ENCODE measurements at places on chromosomes 2 and 18.

DNA sequence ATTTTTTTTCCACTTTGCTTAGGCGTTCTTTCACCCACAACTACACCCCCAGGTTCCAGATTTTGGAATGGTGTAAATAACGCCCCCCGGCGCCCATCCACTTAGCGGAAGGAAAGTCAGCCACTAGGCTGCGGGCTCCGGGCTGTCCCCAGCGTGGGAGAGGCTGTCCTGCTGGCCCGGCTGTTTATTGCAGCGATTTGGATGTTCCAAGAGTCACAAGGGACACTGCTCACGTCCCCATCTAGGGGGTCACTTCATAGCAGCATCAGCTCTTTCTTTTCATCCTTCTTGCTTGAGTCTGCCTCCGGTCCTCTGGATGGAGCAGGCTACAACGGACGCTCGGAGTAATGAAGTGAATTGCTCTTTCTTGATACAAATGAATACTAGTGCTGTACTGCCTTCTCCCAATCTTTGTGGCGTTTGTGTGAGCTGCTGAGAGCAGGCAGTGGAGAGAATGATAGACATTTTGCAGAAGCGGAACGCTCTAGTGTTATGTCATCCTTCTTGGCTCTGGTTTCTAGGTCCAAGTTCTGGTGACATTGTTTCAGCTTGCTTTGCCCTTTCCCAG lies 50.7 kb upstream of the PAIP2B start:
- peak; percentile 87 for DNase-seq

DNA sequence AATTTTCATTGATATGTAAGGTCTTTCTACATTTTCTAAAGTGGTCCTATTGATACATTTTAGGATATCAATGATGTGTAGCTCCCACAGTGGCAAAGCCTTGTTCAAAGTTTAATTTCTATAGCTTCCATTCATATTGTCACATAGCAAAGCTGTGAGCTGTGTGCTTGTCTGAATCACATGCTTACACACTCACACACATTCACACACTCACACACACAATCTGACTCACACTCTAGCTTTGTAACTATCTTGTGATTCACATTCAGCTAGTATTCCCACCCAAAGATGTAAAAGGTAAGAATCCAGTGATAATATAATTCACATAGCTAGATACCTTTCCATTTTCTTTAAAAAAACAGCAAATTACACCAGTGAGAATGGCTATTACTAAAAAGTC lies 58.7 kb downstream of the MAPRE2 start:
- no peak for DNase-seq

DNA sequence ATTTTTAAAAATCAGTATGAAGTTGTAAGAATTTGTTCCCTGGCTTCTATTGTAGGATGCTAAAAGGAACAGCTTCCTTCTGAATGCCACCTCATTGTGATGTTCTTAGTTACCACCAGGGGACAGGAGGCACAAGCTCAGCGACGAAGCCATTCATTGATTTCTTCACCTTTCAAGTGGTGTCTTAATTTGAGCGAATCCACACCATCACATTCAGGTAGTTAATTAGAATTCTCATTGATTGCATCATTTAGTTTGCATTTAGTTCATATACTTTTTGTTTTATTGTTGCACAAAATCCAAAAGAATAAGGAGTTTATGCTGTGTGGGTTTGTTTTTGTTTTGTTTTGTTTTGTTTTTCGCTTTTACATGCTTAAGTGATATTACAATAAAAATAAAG lies 23.1 kb downstream of the CYP27C1 start:
- peak; percentile 80 for DNase-seq

GRCh38 chr18:54983791-54984190 lies 24.5 kb upstream of the CCDC68 start:
- no peak for DNase-seq

DNA sequence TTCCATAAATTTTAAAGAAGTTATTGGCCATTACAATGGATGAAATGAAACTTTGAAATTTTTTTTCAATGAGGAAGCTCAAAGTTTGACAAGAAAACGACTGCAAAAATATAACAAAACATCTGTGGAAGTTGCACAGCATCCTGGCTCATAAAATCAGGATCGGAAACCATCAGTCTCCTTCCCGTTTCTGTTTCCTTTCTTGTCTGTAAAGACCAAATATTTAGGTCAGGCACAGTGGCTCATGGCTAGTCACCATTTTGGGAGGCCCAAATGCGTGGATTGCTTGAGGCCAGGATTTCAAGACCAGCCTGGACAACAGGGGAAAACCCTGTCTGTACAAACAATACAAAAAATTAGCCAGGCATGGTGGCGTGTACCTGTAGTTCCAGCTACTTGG lies 27.6 kb upstream of the SSB start:
- DNase-seq: no peak

DNA sequence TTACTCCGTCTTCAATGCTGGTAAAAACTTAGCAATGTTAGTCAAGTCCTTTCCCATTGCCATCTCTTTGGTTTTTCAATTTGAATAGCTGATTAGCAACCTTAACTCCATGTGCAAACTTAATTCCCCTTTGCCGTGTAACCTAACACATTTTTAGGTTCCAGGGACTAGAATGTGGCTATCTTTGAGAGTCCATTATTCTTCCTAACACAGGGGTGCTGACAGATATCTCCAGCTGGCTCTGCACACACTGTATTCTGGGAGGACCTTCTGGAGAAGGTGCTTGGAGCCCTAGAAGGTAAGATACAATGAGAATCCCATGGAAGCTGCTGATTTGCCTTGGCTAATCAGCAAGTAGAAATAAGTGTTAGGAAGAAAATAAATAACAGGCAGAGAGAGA lies 104.6 kb upstream of the STON1 start:
- DNase-seq: no peak

DNA sequence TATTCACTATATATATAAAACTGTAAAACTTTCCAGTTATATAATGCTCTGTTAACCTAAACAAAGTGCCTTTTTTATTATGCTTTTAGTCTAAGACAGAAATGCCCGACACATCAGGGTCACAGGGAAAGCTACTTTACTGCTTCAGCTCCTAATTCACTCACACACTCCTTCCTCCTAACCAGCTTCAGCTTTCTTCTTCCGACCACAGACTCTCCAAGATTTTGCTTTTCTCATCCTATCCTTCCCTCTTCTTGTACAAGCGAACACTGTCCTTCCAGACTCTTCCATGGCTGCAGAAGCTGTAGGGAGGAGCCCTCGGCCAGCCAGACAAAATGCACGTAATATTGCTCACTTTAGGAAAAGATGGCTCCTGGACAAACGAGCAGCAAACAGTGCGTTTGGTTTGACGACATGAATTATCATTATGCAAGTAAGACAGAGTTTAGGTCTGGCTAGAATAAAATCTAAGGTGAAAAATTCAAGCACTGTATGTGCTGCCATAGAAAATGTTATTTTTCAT lies 47.5 kb upstream of the HNRNPA3 start:
- DNase-seq: peak; percentile 36

GRCh38 chr18:3458952-3459853 lies 9.2 kb downstream of the TGIF1 start:
- DNase-seq: no peak

- DNase-seq: no peak
These were observed 13.4 kb upstream of the WDR75 start for GRCh38 chr2:189427872-189428271.

- DNase-seq: no peak
These were observed 147.2 kb upstream of the CCDC68 start for GRCh38 chr18:55106466-55106865.

DNA sequence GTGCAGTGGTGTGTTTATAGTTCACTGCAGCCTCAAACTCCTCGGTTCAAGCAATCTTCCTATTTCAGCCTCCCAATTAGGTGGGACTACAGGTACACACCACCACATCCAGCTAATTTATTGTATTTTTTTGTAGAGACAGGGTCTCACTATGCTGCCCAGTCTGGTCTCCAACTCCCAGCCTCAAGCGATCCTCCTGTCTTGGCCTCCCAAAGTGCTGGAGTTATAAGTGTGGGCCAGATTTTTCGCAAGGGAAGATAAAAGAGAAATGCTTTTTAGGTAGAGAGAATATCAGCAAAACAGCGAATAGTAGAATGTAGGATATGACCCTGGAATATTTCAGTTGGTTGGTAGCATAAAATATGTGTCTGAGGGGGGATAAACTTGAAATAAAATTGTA lies 4.3 kb downstream of the DDX1 start:
- DNase-seq: no peak

GRCh38 chr18:78984941-78985784 lies 5.5 kb downstream of the SALL3 start:
- DNase-seq: peak; percentile 58

DNA sequence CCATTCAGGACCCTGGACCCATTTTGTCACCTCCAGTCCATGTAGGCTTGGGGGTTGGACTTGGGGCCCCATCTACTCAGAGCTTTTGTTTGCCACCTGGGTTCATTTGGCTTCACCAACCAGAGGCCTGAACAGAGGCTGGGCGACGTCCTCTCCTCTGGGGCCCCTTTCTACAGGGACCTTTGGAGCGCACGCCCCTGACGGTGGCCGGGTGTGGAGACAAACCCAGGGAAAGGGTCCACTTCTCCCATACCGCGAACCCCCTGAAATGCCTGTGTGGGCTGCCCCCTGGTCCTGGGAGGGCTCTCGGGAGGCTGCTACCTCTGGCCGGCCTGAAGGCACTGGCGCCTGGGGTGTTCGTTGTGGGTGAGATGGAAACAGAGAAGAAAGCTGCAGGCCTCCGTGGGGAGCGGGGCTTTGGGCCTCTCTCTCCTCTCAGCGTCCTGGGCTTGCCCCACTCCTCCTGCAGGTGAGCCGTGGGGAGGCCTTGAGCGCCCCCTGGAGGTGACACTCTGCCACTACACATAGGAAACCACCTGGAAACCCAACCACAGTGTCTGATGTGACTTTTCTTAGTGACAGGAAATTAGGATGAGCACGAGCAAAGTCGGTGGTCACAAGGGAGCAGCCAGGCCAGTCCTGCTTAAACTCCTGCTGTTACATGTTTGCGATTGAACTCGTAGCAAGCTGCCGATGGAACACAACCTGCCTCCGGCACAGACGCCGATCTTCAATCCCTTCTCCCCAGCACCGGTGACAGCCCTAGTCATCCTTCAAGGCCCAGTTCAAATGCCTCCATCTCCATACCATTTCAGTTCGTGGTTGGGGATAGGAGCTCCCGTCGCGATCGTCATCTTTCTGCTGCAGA lies 12.0 kb upstream of the NTSR2 start:
- peak; percentile 80 for DNase-seq

GRCh38 chr2:202023904-202024266 lies 9.8 kb upstream of the FZD7 start:
- DNase-seq: no peak

DNA sequence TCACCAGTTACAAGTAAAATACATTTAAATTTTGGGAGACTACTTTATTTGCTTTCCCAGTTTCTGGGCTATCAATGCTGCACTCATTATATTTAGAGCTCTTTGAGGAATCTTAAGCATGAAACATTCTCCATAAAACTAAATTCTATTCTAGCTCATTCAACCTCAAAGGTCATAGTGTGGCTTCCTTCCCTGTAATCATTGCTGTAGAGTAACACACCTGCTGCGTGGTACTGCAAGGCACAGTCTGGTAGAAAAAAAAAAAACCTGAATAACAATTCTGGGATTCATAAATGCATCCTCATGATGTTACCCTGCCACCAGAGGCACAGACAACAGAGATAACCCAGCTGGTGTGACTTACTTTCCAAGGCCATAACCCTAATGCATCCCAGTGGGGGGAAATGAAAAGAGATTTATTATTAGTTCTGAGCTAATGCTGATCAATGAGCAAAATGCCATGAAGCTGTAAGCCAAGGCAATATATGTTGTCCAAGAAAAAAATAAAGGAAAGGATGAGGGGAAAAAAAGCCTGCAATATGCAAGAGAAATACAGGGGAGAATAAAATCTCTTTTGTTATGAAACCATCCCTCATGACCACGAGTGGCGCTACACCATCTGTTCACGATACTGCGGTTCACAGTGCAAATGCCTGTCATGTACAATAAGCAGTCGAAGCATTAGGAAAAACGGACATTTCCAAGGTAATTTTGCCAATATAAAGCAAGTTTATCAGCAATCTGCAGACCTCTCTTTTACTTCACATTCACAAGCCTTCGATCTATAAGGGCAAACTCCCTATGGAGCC lies 1481.6 kb upstream of the PIK3C3 start:
- DNase-seq: peak; percentile 4

GRCh38 chr2:146720170-146720569 lies 1124.7 kb upstream of the ACVR2A start:
- DNase-seq: no peak

DNA sequence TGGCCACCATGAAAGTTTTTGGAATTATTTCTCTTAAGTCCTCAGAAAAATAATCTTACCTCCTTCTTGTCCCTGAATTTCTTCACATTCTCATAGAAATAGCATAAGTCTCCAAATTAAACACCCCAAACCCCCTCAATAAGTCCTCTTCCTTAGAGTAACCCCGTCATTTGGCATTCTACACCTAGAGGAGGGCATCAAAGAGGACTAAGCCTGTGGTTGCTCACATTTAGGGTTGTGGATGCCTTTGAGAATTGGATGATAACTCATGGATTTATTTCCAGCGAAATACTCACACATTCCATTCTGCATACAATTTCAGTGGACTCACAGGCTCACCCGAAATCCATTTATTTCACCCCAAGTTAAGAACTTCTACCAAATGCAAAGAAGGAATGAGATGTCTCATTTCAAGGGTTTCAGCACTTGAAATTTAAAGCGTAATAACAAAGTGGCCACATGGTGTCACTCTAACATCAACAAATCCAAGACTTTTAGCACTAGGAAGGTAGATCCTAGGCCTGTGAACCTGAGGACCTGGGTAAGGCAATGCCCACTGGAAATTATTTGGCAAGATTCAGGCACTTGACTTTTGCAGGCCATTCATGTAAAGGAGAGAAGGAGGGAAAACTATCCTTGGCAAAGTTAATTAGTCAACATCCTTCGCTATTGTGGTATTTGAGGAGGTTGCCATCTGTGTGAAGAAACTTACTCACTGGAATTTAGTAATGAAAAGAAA lies 24.6 kb downstream of the DYTN start:
- peak; percentile 82 for DNase-seq

Measured in NCI-H82 (cell line).